ENCODE measurements at places on chromosomes 6 and 20. TPM values are rescaled to one million over a fixed set of nuclear protein-coding genes. Genes with fewer than 3 reads are reported as not detected.

Gene TULP1
- total RNA-seq = not detected

Gene PAK5
- not detected for total RNA-seq

Gene LST1
- 9.5 TPM for total RNA-seq

Gene RCAN2
- total RNA-seq = not detected

Gene PPP1R18
- 121 TPM for total RNA-seq

Gene E2F1
- total RNA-seq = 2.7 TPM

Gene MOG
- total RNA-seq = not detected

Gene SYCP2
- total RNA-seq = 4.7 TPM

Gene TRAPPC3L
- not detected for total RNA-seq

Gene ID1
- total RNA-seq = 3.4 TPM

Gene FAM110A
- 18.4 TPM for total RNA-seq

Gene MUC21
- total RNA-seq = not detected

Gene CCR6
- 30.9 TPM for total RNA-seq

Gene MYB
- total RNA-seq = 1.4 TPM

Gene POLR3F
- total RNA-seq = 13.1 TPM

Gene GFRAL
- not detected for total RNA-seq

Gene HLA-G
- total RNA-seq = 8.8 TPM

Gene PLA2G7
- total RNA-seq = 0.63 TPM

Gene DLK2
- total RNA-seq = not detected

Gene RPP40
- total RNA-seq = 3.8 TPM

Gene NELFE
- 53.7 TPM for total RNA-seq

Gene CYP21A2
- not detected for total RNA-seq

Gene SCGN
- total RNA-seq = not detected

Gene ADISSP
- total RNA-seq = 18.4 TPM

Gene TRIM15
- not detected for total RNA-seq

Gene BCKDHB
- total RNA-seq = 20.1 TPM

Measured in B cell (primary cell).